ENCODE measurements at places on chromosomes 6 and 20.

GRCh38 chr20:57544838-57545564 lies 15.9 kb upstream of the PCK1 start:
- no peak for DNase-seq

DNA sequence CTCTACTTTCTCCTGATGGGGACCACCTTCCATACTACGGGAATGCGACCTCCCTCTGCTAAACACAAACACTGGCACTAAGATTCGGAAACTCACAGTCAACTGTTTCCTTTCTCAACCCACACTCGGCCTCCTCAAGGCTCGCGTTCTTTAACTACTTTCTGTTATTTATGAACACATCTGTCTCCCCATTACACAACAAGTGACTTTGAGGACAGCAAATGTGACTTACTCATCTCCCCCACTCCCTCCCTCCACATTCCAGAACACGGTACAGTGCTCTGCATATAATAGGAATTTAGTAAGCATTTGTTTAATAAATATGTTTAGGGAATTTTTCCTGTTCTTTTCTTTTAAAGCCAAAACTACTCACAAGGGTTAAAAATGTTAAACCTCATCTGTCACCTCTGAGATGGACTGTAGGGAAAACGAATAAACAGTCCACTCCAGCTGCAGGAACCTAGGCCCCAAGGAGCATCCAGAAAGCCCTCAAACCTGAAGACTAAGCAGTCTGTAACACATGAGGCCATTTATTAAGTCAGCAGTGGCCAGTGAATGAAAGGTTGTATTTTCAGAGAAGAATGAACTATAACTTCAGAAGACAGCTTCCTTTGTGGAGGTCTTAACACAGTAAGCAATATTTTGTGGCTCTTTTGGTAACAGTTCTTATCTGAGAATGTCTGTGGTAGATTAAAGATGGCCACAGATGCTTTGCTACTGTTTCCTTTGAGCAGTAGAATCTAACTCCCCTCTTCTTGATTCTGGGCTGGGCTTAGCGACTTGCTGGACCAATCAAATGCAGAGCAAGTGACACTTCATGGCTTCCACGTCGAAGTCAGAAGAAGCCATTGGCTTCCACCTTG lies 209.6 kb upstream of the DTNBP1 start:
- DNase-seq: no peak

DNA sequence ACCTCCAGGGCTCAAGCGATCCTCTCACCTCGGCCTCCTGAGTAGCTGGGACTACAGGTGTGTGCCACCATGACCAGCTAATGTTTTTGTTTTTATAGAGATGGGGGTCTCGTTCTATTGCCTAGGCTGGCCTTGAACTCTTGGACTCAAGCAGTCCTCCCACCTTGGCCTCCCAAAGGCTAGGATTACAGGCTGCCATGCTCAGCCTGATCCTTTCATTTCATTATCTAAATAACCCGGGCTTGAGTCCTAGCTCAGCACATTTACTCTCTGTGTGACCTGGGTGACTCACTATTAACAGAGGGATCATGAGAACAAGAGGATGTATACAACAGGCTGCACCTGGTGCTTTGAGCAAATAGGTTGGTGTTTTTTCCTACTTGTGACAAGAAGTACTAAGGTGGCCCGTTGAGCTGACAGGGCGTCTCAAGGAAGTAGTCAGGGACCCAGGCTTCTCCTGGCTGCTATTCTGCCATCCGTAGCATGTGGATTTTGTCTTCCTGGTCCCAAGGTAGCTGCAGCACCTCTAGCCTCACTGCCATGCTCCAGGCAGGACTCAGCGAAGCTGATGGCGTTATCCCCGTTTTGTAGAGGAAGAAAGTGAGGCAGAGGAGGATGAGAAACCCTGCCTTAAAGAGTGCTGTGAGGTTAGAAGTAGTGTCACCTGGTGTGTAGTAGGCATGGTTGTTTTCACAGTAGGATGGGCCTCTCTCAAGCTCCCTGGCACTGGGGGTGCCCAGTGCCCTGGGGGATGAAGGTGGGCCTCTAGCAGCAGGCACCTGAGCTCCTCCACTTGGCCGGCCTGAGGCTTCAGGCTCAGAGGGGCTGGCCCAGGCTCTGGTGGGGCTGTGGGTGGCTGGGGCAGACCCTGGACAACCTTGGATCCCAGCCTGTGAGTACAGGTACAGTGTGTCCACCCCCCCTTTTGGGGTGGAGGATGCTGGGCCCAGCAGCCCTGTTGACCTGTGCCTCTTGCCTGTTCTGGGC lies 62.4 kb downstream of the ADNP start:
- DNase-seq: no peak

DNA sequence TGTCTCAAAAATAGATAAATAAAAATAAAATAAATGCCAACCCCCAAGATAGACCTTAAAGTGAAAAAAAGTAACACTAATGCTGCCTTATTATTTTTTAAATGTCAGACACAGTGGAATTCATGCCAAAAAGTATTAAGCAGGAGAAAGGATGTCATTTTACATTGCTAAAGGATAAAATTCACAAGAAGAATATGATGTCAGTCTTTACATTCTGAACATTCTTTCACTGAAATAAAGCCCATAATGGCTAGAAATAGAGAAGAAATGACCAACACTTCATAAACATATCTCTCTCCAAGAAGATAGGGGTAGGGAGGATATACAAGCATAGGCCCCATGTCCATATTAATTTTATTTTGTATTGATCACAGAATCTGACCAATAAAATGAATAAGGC lies 47.4 kb downstream of the SLC23A2 start:
- DNase-seq: no peak

DNA sequence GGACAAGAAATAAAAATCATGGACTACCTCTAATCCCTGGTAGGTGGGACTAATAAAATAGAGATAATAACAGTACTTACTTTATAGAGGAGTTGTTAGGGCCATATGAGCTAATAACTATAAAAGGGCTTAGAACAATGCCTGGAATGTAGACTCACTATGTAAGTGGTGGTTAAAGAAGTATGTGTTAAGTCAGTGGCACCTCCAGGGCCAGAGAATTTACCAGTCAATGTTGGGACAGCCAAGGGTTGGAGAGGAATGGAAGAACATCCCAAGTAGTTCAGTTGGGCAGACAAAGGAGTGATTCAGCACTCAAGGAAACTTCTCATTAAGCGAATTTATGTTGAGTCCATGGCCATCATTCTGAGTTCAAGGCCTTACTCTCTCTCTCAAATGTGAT lies 116.8 kb downstream of the OTOR start:
- DNase-seq: no peak

DNA sequence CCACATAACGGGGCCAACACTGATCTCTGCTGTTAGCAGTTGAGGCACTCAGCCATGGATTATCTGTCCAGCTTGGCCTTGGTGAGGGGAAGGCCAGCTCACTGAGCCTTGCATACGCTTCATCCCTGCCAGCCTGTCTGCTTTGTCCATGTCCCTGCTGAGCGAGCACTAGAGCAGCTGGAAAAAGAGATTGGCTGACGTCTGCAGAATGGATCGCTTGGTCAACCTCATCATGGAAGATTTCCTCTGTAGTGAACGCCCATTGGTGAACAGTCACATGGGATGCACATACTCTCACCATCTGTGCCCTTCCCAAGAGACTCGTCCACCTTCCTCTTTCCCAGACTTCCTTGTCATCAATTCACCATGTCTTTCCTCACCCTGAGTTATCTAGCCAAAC lies 26.9 kb downstream of the MUC22 start:
- no peak for DNase-seq

- no peak for DNase-seq
Observed at GRCh38 chr6:14440940-14441781, 323.6 kb downstream of the CD83 start.

GRCh38 chr6:125714441-125715090 lies 34.9 kb upstream of the HEY2 start:
- DNase-seq: peak; percentile 11

DNA sequence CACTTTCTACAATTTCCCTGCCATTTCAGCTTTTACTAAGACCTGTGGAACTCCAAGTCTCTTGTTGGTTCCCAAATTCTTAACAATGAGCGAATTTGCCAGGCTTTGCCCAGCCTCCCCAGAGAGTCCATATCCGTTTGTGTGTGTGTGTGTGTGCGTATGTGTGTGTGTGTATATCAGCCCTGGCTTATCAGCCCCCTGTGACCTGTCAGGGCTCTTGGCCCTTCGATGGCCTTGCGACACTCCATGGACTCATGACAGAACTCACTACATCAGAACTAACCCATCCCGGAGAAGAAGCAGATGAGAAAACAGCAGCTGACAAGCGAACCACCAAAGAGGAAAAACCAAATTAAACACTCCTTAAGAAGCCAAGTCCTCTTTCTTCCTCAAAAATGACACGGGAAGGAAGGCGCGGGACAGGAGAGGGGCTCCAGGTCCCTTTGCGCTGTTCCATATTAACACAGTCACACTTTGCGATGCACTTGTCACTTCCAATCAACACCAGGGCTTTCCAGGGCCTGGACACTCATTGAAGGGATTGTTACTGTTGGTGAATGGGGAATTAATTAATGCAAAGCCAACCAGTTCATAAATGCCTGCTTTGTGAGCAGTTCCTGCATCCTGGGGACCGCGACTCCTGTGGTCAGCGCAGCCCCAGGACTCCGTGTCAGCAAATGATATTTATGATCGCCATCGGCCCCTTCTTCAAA lies 524.0 kb downstream of the CD83 start:
- no peak for DNase-seq

GRCh38 chr20:11880680-11881079 lies 37.0 kb upstream of the BTBD3 start:
- no peak for DNase-seq

GRCh38 chr6:106117579-106117978 lies 31.4 kb downstream of the PRDM1 start:
- no peak for DNase-seq

DNA sequence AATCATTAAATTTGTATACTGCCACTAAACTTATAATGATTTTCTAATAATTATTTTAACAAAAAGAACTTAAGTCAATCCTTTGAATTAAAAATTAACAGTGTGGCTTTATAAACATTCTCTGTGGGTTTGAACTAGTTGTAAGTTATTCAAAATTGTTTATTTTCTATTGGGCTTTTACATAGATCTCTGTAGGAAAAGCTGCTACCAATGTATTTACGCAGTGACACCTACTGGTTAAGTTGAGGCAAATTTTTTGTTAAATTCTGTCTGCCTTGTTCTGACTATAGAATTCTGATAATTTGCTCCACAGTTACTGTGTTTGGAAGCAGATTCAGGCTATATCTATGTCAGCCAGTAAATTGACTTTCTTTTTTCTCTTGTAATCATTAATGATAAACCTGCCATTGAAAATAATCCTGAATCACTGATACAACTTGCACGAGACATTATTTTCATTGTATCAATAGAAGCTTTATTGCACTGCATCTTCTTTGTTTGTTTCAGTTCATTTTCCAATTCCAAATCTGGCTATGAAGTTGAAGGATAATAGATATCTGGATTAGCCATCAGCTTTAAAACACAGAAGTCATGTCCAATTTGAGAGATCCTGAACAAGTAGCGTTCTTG lies 66.0 kb upstream of the UTRN start:
- DNase-seq: peak; percentile 70

GRCh38 chr6:12909833-12910232 lies 193.3 kb downstream of the PHACTR1 start:
- no peak for DNase-seq

DNA sequence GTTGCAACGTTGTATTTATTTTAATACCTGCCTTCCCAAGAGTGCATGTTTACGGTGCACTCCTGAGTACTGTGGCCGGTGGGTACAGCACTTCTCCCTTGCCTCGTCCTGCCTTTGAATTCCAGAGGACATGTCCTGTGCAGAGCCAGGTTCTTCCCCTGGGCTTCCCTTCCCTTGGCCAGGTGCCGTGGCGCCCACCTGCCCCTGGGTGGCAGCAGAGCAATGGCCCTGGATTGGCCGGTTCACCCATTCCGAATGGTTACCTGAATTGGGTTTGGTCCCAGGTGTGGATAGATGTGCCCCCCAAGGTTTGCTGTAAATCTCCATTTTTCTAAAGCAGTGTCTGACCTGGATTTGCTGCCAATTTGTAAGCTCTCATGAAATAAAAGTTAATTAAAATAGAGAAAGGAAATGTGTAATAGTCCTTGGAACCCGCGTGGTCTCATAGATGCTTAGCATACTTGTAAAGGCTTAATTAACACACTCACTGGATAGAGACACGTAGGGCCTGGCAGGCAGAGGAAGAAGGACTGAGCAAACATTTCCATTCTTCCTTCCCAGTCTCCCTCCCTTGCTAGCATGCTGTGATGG lies 40.6 kb downstream of the DTD1 start:
- DNase-seq: peak; percentile 37

DNA sequence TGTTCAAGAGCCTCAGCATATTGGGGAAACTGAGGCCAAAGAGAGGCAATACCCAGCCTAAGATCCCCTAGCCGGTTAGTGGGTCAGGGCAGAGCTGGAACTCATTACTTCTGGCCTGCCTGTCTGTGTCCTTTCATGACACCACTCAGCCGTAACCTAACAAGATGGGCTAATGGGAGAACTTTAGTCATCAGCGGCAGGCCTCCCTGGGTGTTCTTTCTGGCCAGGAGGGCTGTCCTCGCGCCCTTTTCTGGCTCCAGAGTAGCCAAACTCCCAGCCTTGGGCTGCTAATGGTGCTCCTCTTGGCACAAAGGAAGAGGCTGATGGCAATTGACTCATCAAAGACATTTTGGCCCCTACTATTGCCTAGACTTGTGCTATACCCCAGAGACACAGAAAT lies 76.6 kb downstream of the NCR2 start:
- DNase-seq: no peak
